AG10803 (cell line): ENCODE measurements at places on chromosomes 11 and 22.

- no peak for DNase-seq
These were observed 89.0 kb upstream of the CD44 start for GRCh38 chr11:35049859-35050531.

DNA sequence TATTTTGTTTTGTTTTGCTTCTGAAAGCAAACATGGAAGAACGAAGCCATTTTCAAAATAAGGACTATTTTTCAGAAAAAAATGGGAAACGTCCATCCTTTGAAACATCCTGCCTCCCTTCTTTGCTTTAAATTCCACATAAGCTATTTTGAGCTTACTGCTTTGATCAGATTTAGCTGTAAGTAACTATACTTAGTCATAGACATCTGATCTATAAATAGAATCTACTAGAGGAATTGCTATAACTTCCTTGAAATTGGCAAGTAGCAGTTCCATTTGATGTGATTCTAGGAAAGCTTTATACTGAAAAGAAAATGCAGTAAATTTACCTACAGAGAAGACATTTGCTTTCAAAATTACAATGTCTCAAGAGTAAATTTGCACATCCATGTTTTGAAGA is 305.8 kb downstream of the TTC28 start:
- DNase-seq, result peak; percentile 22

DNA sequence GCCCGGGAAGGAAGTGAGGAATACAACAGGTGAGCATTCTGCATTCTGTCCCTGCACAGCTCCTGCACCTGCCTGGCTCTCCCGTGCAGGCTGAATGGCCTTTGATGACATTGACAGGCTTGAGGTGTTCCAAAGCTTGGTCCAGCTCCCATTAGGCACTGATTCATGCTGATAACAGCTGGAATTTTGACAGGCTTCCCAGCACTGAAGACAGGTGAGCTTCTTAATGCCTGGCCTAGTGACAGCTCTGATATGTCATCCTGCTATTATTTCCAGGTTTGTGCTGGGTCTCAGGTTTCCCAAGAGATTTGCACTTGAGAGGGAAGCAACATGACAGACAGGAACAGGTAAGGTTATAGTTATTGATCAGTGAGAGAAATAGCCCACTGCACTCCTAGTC is 58.0 kb upstream of the MTNR1B start:
- DNase-seq, result no peak

DNA sequence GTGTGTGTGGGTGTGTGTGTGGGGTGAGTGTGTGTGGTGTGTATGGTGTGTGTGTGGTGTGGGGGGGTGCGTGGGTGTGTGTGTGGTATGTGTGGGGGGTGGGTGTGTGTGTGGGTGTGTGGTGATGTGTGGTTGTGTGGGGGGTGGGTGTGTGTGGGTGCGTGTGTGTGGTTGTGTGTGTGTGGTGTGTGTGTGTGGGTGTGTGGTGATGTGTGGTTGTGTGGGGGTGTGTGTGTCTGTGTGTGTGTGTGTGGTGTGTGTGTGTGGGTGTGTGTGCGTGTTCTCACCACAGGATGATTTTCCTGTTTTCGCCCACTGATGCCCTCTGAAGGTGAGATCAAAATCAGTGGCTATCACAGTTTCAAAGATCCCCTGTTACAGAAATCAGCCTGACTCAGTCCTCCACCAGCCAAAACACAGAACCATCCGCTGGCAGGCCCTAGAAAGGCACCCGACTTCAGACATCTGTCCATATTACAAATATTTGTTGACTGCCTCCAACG is 24.7 kb downstream of the CPT1A start:
- DNase-seq, result peak; percentile 39

DNA sequence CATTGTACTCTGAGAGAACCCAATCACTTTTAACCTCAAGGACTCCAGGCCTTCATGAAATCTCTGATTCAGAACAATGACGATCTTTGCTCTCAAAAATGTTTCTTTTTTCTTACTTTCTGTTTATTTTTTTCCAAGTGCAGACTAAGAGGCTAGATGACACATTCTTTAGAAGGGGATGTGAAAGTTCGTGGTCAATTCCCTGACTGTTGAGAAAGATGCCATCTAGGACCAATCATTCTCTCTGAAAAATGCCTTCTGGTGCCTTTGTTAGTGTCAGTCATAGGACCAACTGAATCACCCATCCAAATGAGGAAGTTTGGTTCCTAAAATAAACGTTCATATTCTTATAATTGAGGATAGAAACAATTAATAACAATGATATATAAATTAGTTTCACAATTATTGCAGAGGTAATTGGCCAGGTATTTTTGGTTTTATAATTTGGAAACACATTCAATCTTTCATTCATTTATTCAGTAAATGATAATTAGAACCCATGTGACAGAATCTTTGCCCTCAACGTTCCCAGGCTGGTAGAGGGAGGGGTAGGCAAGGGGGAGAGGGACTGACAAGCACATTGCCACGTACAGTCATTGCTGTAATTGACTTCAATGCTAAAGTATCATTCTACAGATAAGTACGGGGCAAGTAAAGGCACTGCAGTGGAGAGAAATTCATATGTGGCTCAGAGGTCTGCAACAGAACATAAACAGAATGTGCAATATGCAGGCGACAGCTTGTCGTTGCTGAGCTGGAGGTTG is 333.4 kb upstream of the MPPED2 start:
- peak; percentile 24 for DNase-seq

- no peak for DNase-seq
These were observed 160.2 kb downstream of the FAT3 start for GRCh38 chr11:92384802-92385201.

- no peak for DNase-seq
These were observed 132.6 kb downstream of the TBC1D22A start for GRCh38 chr22:46894851-46895640.
